Activated naive CD4-positive, alpha-beta T cell treated with Interleukin-2 at 50 U/mL for 16 hours (primary cell): ENCODE measurements at places on chromosomes 12 and 14.

DNA sequence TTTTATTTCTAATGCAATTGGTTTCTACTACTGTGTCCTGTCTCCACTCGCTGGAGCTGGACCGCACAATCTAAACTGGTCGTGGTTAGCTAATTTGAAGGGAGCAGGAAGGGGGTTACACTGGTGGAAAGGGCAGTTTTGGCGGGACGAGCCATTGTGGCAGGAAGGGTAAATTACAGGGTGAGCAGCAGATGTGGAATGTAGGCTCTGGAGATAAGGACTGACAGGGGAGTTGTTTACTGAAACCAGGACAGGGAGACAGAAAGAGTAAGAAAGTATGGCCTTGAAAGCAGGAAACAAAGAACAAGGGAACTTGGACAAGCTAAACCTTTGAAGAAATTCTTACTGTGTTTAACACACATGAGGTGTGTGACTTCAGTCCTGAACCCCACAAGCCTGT is 147.8 kb downstream of the ATXN7L3B start:
- DNase-seq, result no peak

GRCh38 chr14:91829511-91829910 is 37.8 kb downstream of the TC2N start:
- DNase-seq, result no peak

GRCh38 chr12:22919883-22920282 is 294.9 kb downstream of the ETNK1 start:
- no peak for DNase-seq

DNA sequence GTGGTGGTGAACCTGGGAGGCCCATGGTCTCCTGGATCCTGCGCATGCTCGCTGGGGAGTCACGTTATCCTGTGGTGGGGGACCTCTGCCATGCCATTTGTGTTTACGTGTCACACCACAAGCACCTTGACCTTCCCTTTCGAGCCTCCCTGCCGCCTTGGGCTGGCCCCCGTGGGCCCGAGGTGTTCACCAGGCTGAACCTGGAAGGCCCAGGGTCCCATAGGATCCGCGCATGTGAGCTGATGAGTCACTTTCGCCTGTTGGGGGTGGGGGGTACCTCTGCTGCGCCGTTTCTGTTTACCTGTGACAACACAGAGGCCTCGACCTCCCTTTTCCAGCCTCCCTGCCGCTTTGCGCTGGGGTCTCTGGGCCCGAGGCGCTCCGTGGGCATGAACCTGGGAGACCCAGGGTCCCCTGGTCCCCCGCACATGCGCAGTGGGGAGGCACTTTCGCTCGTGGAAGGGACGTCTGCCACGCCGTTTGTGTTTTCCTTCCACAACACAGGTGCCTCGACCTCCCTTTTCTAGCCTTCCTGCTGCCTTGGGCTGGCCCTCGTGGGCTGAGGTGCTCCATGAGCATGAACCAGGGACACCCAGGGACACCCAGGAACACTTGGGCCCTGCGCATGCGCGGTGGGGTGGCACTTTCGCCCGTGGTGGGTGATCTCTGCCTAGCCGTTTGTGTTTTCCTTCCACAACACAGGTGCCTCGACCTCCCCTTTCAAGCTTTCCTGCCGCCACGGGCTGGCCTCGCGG is 334.1 kb downstream of the ALG10 start:
- DNase-seq, result no peak
